ENCODE measurements at places on chromosomes 11 and 22. TPM values are rescaled to one million over a fixed set of nuclear protein-coding genes. Genes with fewer than 3 reads are reported as not detected.

Gene OR8D1
- total RNA-seq = not detected

Gene SLC15A3
- 4.8 TPM for total RNA-seq

Gene APOA1
- 203 TPM for total RNA-seq

Gene CRYBB3
- 1.0 TPM for total RNA-seq

DNA sequence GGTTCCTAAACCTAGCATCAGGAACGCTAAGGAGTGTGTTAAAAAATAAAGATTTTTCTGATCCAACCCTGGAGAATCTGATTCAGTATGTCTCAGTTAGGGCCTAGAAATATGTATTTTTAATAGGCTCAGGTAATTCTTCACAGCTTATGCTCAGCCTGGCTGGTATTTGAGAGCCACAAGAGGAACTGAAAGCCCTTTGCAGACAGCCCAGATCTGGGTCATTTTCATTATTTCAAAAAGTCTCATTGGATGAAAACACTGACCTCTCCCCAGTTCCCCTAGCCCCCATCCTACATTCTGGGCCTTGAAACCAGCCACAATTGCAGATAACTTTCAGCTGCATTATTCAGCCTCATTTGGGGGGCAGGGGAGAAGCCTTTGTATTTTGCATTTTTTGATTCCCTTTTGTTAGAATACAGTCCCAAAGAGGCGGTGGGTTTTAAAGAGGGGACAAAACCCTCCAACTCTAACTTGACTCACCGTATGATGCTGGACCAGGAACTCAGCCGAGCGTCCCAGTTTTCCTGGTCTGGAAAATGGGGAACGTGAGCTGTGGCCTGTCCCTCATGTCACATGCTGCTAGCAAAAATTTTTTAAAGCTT lies 66.0 kb upstream of the LARGE1 start:
- H3K27ac ChIP-seq = no peak overlapping the region
- DNase-seq = no peak
- no peaks in the 10 kb centered on the region for H3K36me3 ChIP-seq
- peaks cover 4% of the 10 kb centered on the region for H3K27me3 ChIP-seq

DNA sequence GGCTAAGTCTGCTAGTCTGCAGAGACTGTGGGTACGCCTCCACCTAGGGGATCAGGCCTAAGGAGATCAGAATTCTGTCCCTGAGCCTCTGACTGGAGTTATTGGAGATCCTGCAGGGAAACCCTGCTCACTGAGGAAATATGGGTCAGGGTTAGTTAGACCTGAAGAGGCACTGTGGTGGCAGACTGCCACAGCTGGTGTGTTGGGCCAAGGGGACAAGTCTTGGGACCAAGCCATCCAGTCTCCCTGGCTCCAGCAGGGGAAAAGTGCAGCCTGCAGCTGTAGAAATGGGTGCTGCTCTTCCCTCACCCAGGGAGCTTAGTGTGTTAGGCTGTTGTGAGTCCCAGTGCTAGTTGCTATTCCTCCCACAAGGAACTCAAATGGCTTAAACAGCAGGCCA lies 334.8 kb upstream of the LARGE1 start:
- H3K4me1 ChIP-seq = no peaks in the 10 kb centered on the region
- no peaks in the 10 kb centered on the region for H3K36me3 ChIP-seq
- no peak for DNase-seq
- no peak overlapping the region for H3K4me3 ChIP-seq
- H3K27ac ChIP-seq = no peak overlapping the region

- DNase-seq = no peak
- H3K27ac ChIP-seq = no peak overlapping the region
- peaks cover 4% of the 10 kb centered on the region for H3K4me1 ChIP-seq
- no peak overlapping the region for H3K4me3 ChIP-seq
These were observed 30.4 kb downstream of the LDHAL6A start for GRCh38 chr11:18485913-18486528.

GRCh38 chr11:61959114-61959513 lies 8.3 kb downstream of the FTH1 start:
- H3K27me3 ChIP-seq = peaks cover 18% of the 10 kb centered on the region
- peak overlapping the region; percentile 87 for H3K27ac ChIP-seq
- H3K4me1 ChIP-seq = peaks cover 5% of the 10 kb centered on the region
- DNase-seq = no peak
- H3K36me3 ChIP-seq = peaks cover 20% of the 10 kb centered on the region

- H3K27ac ChIP-seq = no peak overlapping the region
- no peak for DNase-seq
- H3K4me1 ChIP-seq = peaks cover 1% of the 10 kb centered on the region
- no peak overlapping the region for H3K4me3 ChIP-seq
- no peaks in the 10 kb centered on the region for H3K27me3 ChIP-seq
- H3K36me3 ChIP-seq = peaks cover 3% of the 10 kb centered on the region
These were observed 57.9 kb upstream of the PARVA start for GRCh38 chr11:12319461-12319951.

- H3K27ac ChIP-seq = no peak overlapping the region
- H3K27me3 ChIP-seq = peaks cover 37% of the 10 kb centered on the region
- DNase-seq = no peak
- peaks cover 5% of the 10 kb centered on the region for H3K4me1 ChIP-seq
- no peaks in the 10 kb centered on the region for H3K36me3 ChIP-seq
- no peak overlapping the region for H3K4me3 ChIP-seq
These were observed 2.1 kb upstream of the CARNS1 start for GRCh38 chr11:67413266-67413849.

DNA sequence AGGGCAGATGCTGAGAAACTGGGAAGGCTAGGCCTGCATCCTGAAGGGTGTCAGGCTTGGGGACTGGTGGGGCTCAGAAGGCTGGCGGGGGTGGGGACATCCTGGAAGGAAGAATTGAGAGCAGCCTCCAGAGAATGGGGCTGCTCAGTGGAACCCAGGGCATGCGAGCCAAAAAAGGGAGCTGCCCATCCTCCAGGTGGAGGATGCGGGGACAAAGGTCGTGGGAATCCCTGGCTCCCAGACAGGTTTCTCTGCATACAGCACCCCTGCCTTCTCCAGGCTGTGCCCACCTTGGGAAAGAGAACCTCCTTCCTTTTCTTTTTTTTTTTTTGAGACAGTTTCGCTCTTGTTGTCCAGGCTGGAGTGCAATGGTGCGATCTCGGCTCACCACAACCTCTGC lies 40.9 kb upstream of the ARFGAP3 start:
- no peak overlapping the region for H3K4me3 ChIP-seq
- H3K4me1 ChIP-seq = no peaks in the 10 kb centered on the region
- no peak overlapping the region for H3K27ac ChIP-seq
- no peaks in the 10 kb centered on the region for H3K27me3 ChIP-seq
- no peak for DNase-seq

DNA sequence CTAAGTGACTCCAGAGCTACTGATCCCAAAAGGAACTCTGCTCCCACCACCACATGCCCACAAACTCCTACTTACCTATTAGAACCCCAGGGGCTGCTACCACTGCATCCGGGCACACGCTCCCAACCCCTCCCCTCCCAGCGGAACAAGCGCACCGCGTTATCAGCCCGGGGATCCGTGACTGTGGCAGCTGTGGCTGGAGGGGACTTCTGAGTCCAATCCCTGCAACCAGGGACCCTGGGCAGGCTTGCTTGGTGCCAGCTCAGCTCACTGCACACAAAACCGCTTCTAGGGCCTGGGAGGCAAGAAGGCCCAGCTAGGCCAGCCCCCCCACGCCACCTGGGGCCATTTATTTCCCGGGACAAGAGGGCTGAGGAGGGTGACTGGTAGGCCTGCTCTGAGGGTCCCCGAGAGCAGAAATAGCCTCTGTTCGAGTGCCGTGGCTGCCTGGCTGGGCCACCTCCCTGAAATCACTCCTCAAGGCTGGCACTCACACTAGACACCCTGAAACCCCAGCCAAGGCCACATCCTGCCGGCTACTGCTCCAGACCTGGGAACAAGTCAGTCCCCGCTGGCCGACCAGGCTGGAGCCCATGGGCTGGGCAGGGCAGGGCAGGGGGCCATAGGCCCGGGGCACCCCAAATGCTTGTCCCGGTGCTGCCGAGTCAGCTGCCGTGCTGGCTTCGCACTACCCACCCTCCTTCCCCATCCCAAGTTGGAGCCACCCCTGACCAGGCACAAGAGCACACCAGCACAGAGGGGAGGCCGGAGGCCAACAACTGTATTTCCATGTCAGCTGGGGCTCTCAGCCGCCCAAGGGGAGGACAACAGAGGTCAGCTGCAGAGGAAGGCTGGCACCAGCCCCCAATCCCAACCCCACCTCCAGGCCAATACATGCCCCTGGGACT lies 1.9 kb upstream of the IFITM10 start:
- no peaks in the 10 kb centered on the region for H3K36me3 ChIP-seq
- no peak overlapping the region for H3K4me3 ChIP-seq
- no peak for DNase-seq
- peaks cover 25% of the 10 kb centered on the region for H3K27me3 ChIP-seq
- H3K27ac ChIP-seq = no peak overlapping the region
- peaks cover 9% of the 10 kb centered on the region for H3K4me1 ChIP-seq

DNA sequence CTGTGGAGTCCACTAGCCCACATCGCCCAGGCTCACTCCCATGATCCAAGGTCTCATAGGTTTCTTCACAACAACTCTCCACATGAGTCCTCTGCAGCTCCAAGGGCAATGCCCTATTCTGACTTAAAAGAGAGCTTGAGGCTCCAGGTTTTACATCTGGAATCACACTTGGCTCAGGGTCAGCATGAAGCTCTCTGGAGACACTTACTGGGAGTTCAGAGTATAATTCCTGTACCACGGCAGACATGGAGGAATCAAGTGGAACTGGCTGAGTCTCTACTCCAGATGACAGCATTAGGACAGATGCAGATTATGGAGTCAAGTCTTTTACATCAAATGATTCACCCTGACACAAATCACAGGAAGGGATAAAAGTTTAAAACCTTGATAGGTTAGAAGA lies 11.4 kb downstream of the PRR14L start:
- peaks cover 25% of the 10 kb centered on the region for H3K36me3 ChIP-seq
- no peak overlapping the region for H3K4me3 ChIP-seq
- peaks cover 20% of the 10 kb centered on the region for H3K4me1 ChIP-seq
- no peak overlapping the region for H3K27ac ChIP-seq
- H3K27me3 ChIP-seq = no peaks in the 10 kb centered on the region
- DNase-seq = no peak

DNA sequence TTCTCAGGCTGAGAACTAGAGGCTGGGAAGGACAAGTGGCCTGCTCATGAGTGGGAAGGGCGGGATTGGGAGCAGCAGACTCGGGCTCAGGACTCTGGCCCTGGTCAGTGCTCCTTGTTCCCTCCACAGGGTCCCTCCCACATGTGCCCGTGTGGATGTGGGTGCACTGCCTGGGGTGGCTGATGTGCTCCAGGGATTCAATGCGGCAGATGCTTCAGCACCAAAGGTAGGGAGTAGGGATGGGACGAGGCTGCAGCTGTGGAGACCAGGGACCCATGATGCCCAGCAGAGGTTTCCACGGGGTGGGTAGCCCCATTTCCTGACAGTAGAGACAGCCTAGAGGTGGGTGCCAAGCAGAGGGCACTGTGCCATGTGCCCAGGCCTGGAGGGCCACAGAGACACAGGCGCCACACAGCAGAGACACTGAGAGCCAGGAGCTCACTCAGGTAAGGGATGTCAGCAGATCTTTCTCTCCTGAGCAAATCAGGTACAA lies 89.5 kb downstream of the GGTLC2 start:
- no peaks in the 10 kb centered on the region for H3K36me3 ChIP-seq
- no peak overlapping the region for H3K27ac ChIP-seq
- no peaks in the 10 kb centered on the region for H3K4me1 ChIP-seq
- DNase-seq = no peak
- H3K4me3 ChIP-seq = no peak overlapping the region
- H3K27me3 ChIP-seq = peaks cover 41% of the 10 kb centered on the region

DNA sequence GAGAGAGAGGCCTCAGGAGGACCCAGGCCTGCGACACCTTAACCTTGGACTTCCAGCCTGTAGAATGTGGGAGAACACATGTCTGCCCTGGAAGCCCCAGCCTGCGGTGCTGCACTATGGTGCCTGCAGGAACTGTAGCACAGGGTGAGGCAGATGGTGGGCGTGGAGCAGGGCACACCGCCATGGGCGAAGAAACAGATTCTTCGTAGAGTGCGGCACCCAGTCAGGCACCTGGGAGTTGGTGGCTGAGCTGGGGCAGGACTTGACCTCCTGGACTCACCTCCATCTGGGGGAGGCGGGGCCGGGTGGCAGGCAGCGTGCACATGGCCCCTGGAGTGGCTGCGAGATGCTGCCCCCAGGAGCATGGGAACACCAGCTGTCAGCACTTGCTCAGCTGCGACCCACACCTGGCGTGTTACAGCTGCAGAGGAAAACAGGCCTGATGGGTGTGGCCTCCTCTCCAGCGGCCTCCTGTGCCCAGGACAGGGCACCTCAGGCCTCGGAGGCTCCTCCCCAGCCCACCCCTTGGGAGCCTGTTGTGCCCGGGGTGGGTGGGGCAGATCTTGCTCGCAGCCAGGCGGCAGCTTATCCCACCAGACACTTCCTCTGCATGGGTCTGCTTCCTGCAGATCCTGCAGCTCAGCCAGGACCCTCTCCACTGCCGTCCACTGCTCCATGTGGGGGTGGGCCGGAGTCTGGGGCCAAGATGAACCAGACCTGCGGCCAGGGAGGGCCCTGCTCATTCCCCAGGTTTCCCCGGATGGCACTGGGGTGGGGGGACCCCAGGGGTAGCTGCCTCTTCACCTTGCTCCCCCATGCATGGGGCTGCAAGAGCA lies 80.4 kb downstream of the MYEOV start:
- peaks cover 9% of the 10 kb centered on the region for H3K27me3 ChIP-seq
- H3K27ac ChIP-seq = no peak overlapping the region
- H3K4me1 ChIP-seq = peaks cover 2% of the 10 kb centered on the region

DNA sequence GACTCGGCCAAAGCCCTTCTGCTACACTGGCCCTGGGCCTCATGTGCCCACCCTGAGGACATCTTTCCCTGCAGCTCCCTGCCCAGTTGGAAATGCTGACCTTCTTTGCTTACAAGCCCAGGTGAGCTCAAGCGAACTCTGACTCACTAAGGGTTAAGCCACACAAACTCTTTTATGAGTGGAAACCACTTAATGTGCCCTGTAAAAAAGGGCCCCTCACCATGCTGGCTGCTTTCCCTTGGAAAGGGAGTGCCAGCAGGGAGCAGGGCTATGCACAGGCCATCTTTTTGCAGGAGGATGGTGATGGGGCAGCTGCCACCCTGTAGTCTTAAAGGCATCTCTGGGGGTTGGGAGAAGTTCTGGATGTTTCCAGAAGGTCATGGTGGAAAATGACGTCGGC lies 18.7 kb downstream of the EHF start:
- H3K4me1 ChIP-seq = peaks cover 56% of the 10 kb centered on the region
- H3K36me3 ChIP-seq = peaks cover 4% of the 10 kb centered on the region
- no peak for DNase-seq
- H3K27me3 ChIP-seq = no peaks in the 10 kb centered on the region

DNA sequence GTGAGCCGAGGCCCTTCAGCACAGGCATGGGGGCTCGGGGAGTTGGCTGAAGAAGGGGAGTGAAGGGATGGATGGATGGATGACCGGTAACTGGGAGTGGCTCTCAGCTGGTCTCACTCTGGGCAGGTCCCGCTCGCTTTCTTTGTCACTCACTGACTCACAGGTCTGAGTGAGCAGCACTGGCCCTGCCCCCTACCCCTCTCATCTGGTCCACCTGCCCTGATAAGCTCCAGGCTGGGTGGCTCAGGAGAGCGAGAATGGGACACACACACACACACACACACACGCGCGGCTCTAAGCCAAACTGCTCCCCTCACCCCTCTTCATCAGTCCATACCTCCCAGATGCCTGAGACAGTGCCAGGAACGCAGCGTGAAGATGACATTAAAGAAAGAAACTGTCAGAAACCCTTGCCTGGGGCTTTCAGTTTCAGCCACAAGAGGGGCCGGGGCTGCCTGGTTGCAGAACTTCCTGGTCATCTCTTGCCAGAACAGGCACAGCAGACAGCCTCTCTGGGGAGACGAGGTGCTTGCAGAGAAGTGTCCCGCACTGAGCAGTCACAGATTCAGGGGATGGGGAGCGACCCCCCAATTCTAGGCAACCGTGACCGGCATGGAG lies 16.5 kb upstream of the SHISAL1 start:
- DNase-seq = no peak
- no peaks in the 10 kb centered on the region for H3K36me3 ChIP-seq
- H3K27ac ChIP-seq = peak overlapping the region; percentile 49
- H3K4me1 ChIP-seq = peaks cover 1% of the 10 kb centered on the region
- peaks cover 65% of the 10 kb centered on the region for H3K27me3 ChIP-seq
